ENCODE measurements at places on chromosomes 4 and X. TPM values are rescaled to one million over a fixed set of nuclear protein-coding genes. Genes with fewer than 3 reads are reported as not detected.
A peak's percentile ranks its signal among the peaks of the same experiment; 100 is the strongest.

DNA sequence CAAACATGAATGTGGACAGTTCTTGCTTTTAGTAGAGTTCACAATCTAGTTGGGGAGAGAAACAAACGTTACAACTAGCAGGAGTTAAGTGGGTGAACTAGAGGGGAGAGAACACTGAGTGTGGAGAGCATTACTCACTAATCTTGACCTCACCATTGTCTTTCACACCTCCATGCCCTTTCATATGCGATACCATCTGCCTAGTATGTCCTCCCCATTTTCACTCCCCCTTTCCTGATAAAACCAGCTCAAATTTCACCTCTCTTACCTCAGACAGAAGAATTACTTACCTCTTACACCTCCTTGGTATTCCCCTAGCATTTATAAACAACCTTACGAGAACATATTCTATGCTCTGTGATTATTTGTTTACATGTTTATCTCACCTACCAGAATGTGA, 53.6 kb downstream of the LAS1L start:
- H3K27me3 ChIP-seq: no peaks in the 10 kb centered on the region
- peaks cover 5% of the 10 kb centered on the region for H3K36me3 ChIP-seq
- H3K27ac ChIP-seq: peak overlapping the region; percentile 53
- peak overlapping the region; percentile 13 for H3K4me3 ChIP-seq

DNA sequence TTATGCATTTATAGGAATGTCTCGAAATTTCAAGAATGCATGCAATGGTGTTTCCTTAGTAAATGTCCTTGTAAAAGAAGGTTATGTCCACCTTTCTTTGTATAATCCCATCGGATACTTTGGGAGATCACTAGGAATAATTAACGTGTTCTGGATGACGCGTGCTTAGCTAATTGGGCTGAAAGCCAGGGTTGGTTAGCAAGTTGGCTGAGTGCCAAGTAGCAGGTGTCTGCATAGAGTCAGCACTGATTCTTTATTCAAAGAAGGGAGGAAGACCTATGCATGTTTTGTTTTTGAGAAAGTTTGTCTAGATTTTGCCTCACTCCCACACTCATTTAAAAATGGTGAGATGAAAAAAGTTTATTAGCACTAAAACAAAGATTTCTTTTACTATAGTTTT, 144.6 kb downstream of the SOX3 start:
- no peak for DNase-seq
- H3K36me3 ChIP-seq: 0 out of 2 replicates have a peak, but pooled peaks cover 3% of the 10 kb centered on the region
- peaks cover 38% of the 10 kb centered on the region for H3K27me3 ChIP-seq
- no peak overlapping the region for H3K27ac ChIP-seq

- H3K36me3 ChIP-seq: no peaks in the 10 kb centered on the region
- H3K4me1 ChIP-seq: peaks cover 6% of the 10 kb centered on the region
- DNase-seq: no peak
- H3K4me3 ChIP-seq: no peak overlapping the region
- H3K27ac ChIP-seq: peak overlapping the region; percentile 55
These were observed 682.9 kb upstream of the GALNTL6 start for GRCh38 chr4:171130256-171130801.

DNA sequence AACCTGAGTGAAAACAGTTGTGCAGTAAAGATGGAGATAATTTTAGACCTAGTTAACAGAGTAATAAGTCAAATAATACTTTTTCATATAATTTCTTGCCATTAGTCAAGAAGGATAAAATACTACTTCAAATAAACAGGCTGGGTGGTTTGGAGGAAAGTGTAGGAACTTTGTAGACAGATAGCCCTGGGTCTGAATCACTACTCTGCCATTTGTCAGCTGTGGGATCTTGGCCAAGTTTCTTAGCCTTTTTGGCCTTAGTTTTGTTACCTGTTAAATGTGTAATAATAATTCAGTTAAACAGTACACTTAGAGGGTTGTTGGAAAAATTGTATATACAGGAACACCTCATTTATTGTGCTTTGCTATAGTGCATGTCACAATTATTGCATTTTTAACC, 163.7 kb downstream of the NPNT start:
- peaks cover 34% of the 10 kb centered on the region for H3K4me1 ChIP-seq
- no peak overlapping the region for H3K27ac ChIP-seq
- H3K36me3 ChIP-seq: no peaks in the 10 kb centered on the region
- DNase-seq: no peak

Gene LRP2BP
- 0.33 TPM for total RNA-seq

Gene EMCN
- not detected for total RNA-seq

Gene IL2
- 0.64 TPM for total RNA-seq

Data from WTC11 (cell line).